ENCODE measurements at places on chromosomes 13 and 19.

DNA sequence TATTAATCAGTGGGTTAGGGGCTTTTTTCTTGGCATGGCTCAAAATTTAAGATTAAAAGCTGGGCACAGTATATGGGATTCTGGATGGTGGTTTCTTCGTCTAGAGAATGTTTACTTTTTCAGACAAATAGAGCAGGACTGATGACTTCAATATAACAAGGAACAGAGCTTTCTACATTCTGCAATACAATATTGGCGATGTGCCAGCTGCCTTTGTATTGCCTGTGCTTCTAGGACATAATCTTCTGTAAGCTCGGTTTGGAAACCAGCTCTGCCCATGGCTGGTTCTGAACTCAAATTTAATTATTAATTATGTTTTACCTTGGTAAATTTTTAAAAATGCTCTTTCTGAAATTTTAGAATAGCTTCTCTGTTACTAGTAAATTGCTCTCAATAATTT is 139.1 kb upstream of the TRPC4 start:
- peak; percentile 7 for DNase-seq

DNA sequence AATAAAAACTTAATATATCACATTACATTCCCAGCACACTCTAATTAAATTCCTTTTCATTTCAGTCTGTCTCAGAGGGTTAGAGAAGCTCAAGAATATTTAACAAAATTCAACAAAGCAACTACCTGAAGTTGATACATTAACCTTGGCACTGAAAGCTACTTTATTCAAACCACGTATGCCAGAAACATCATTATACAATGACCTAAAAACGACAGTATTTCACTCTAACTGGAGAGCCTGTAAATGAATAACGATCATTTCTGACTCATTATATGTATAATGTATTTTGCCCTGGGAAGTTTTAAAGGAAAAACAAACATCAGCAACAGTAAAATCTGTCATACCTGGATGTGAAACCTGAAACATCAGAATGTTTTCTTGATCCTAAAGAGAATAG is 270.1 kb downstream of the SLITRK5 start:
- no peak for DNase-seq

DNA sequence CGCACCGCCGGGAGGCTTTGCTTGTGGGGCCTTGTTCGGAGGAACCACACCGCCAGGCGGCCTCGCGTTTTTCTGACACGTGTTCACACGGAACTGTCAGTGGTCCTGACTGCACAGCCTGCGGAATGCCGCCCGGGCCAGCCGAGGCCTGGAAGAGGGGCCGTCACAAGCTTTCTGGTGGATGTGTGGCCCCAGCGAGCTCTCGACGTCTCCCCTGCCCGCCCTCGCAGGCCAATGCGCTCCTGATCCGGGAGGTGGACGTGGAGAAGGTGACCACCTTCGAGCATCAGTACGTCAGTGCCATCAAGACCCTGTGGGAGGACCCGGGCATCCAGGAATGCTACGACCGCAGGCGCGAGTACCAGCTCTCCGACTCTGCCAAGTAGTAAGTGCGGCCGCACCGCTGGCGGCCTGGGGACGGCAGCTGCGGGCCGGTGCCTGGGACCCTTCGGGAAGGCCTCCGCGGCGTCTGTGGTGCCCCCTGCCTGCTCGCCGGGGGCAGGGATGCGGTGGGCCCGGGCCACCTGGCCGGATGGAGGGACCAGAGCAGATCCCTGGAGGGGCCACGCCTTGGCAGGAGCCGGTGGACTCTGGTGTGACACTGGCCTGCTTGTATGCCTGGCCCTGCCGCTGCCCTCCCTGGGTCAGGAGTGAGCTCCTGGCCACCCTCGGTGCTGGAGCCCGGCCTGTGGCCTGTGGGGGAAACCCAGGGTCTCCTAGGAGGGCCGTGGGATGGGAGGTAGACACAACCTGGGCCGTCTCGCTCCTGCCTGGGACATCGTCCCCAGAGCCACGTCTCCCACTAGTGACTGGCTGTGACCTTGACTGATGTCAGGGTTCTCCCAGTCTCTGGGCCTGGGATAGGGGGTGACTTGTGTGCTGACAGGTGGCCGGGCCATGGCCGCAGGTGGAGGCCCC is 19.2 kb downstream of the GNA11 start:
- no peak for DNase-seq

DNA sequence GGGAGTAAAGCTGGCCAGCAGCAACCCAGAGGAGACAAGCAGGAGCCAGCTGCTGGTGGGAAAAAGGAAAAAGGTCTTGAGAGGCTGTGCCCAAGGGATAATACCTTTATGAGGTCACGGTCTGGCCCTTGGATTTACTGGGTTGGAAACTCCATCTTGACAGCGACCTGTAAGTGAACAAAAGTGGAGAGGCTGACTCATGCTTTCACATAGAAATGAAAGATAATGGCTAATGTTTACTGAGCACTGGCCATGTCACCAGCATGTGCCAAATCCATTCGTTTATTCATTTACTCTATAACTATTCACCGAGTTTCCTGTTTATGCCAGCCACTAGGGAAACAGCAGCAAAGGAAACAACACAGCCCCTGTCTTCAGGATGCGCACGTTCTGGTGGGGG is 4.7 kb downstream of the VRK3 start:
- peak; percentile 17 for DNase-seq

GRCh38 chr19:42325896-42326771 is 699 bp downstream of the MEGF8 start:
- DNase-seq, result no peak

GRCh38 chr19:49085868-49086232 is 599 bp downstream of the SNRNP70 start:
- no peak for DNase-seq

DNA sequence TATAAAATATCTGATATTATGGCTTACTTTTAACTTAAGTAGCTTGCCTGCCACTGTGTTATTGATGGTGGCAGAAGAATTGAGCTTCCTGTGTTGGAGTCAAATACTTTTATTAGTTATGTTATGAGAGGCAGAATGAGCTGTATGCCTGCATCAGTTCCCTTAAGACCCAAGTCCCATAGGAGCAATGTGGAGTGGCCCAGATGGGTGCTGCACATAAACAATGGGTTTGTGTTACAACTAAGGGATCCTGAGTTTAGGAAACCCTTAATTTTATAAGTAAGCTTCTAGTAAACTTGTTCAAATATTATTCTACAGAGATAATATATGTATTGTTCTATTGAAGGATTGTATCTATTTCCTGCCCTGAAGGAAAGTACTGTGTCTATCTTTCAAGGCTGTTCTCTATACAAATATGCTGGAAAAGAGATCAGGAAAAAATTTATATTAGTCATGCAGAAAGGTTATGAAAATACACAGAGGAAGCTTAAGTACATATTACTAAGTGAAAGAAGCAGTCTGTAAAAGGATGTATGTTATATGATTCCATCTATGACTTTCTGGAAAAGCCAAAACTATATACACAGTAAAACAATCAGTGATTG is 2018.0 kb upstream of the PCDH20 start:
- DNase-seq, result no peak

- DNase-seq, result no peak
These were observed 24.8 kb downstream of the MAP4K1 start for GRCh38 chr19:38592940-38593339.

DNA sequence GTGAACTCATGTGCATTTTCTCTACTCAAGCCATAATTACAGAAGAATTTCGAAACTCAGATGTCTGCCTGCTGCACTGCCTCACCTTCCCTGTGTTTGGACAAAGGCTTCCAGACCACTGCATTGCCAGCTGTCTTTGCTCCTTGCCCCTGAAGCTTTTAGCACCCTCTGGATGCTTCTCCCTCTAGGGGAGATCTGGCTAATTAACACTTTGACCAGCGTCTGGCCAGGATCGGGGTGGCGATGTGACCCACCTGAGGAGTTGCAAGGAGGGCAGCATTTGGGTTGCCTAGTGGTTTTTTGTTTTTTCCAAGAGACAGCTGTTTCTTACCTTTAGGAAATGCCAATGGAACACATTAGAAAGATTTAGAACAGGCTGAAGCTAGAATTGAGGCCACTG is 127.7 kb upstream of the ZNF536 start:
- DNase-seq, result no peak

GRCh38 chr19:27657271-27658051 is 1555.5 kb downstream of the UQCRFS1 start:
- DNase-seq, result no peak

DNA sequence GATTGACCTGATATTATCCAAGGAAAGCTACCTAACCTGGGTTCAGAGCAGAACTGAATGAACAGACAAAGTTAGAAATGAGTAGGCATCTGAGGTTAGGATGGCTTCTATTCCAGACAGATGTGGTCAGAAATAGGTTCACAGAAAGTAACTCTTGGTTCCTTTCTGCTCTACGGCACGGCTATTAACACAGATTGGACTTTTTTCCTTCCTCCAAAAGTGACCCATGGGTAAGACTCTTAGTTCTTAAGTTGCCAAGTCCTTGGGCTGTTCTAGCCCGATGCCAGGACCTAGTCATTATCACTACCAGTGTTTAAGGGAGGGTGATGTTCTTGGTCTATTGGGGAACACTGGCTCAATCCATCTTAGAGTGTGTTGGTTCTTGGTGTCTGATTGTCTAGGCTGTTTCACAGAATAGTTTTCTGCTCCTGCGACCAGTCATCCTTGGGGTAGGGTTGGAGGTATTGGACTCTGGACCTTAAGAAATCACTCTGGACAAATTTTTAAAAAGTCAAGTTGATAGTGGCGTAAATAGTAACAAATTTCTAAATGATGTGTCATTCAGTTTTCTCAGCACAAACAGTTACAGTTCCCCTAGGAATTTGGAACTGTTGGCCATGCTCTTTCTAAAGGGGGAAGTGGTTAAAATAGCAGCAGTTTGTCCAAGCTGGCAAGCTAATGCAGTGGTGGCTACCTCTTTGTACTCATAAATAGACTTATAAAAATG is 60.1 kb upstream of the MYCBP2 start:
- DNase-seq, result no peak

GRCh38 chr13:86906127-86906874 is 764.9 kb upstream of the SLITRK5 start:
- no peak for DNase-seq

GRCh38 chr13:112603641-112604225 is 15.8 kb upstream of the TUBGCP3 start:
- no peak for DNase-seq

DNA sequence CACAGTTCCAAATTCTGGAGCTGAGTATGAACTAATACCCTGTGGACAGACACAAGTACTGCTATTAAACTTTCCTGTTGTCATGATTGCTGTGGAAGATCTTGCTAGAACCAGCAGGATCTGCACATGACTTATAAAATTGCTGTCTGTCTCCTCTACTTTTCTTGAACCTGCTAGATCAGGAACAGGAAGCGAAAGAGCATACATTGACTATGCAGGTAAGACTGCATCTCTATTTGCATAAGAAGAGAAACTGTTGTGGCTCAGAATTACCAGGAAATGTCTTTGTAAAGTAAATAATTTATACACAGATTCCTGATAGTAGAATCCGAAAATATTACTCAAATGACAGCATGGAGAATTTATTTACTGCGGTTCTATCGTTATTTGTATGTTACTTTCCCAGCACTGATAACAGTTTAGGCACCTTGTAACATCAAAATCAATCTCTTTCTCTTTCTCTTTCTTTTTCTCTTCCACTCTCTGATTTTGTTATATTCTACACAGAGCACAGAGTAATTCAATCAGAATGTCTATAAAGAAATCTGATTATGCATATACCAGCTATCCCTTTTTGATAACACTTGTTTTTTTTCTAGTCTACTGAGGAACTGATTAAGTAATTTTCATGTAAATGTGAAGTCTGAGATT is 226.5 kb downstream of the MYO16 start:
- DNase-seq, result no peak

DNA sequence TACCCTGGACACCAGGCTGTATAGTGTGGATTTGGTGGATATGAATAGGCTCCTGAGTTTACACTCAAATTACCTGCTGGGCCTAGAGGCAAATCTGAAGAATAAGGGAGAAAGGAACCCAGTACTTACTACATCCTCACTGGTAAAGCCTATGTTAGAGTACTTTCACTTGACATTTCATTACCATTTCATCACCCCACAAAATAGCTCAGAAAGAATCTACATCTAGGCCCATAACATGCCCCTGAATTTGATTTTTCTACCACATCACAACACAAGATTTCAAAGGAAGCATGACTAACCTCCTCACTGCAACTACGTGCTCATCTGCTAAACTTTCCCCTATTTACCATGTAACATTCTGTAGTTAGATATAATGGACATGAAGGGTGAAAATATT is 43.3 kb downstream of the VWA8 start:
- no peak for DNase-seq

DNA sequence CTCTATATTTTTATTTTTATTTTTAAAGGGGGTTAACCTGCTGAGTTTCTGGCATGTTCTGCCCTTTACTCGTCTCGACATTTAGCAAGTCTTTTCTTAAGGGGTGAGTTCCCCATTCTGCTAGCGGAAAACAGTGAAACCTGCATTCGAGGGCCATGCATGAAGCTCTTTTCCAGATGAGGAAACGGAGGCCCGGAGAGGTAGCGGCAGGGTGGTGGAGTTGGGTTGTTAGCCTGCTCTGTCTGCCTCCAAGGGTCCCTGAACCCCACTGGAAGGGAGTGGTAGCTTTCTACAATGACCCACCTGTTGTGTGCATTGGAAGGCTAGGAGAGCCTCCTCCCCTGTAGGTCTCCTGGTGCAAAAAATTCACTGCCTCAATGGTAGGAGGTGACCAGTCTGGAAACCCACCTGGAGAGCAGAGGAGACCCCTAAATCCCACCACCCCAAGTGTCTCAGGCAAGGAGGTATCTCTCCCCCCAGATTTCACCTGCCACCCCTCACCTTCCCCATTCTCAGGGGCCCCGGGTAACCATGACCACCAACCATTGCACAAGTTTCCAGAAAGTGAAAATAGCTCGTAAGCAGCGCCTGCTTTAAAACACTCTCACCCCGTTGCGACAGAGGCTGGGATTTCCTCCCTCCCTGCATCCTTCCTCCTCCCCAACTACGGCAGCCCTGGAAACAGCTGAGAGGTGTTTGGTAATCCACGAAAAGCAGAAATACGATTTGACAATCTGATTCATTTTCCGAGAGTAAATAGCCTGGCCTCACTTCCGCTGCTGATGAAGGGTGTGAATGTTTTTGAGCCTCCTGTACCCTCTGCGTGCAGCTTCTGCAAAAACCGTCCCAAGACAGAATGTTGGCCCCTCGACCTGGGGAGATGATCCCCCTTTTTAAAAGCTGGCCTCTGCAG is 3.5 kb downstream of the KLF2 start:
- no peak for DNase-seq

GRCh38 chr13:103009051-103009840 is 57.0 kb downstream of the SLC10A2 start:
- DNase-seq, result no peak

GRCh38 chr19:17324357-17325114 is 10.1 kb downstream of the ANO8 start:
- no peak for DNase-seq

- DNase-seq, result no peak
These were observed 4.9 kb upstream of the LYPD3 start for GRCh38 chr19:43470288-43470687.

Data from NCI-H2029 treated with DMSO at 0.1 percent for 48 hours (cell line).